Breast epithelium (tissue), 4 donors: ENCODE measurements at places on chromosomes 4 and X. TPM values are rescaled to one million over a fixed set of nuclear protein-coding genes. Genes with fewer than 3 reads are reported as not detected.

The JCHAIN gene
- 700 TPM for total RNA-seq

The NEXMIF gene
- total RNA-seq: 0.64 TPM

The SOWAHB gene
- total RNA-seq: not detected

The IL13RA2 gene
- total RNA-seq: not detected

- H3K4me3 ChIP-seq: no peak overlapping the region
- no peak overlapping the region for H3K27ac ChIP-seq
- H3K36me3 ChIP-seq: no peaks in the 10 kb centered on the region
Observed at GRCh38 chr4:1786544-1787362, 6.3 kb upstream of the FGFR3 start.

- H3K36me3 ChIP-seq: no peaks in the 10 kb centered on the region
- DNase-seq: no peak
- no peaks in the 10 kb centered on the region for H3K27me3 ChIP-seq
- H3K4me3 ChIP-seq: no peak overlapping the region
- H3K27ac ChIP-seq: no peak overlapping the region
Observed at GRCh38 chr4:85058551-85058950, 92.1 kb upstream of the WDFY3 start.

GRCh38 chr4:47837094-47837907 is 566 bp downstream of the CORIN start:
- H3K36me3 ChIP-seq: no peaks in the 10 kb centered on the region
- H3K4me3 ChIP-seq: peak overlapping the region; percentile 42
- H3K27me3 ChIP-seq: no peaks in the 10 kb centered on the region
- no peak overlapping the region for H3K27ac ChIP-seq
- H3K4me1 ChIP-seq: no peaks in the 10 kb centered on the region

- no peaks in the 10 kb centered on the region for H3K4me1 ChIP-seq
- no peaks in the 10 kb centered on the region for H3K36me3 ChIP-seq
- H3K27ac ChIP-seq: peak overlapping the region; percentile 91
- H3K4me3 ChIP-seq: no peak overlapping the region
- no peaks in the 10 kb centered on the region for H3K27me3 ChIP-seq
Observed at GRCh38 chr4:152996672-152997071, 60.5 kb downstream of the FHDC1 start.

DNA sequence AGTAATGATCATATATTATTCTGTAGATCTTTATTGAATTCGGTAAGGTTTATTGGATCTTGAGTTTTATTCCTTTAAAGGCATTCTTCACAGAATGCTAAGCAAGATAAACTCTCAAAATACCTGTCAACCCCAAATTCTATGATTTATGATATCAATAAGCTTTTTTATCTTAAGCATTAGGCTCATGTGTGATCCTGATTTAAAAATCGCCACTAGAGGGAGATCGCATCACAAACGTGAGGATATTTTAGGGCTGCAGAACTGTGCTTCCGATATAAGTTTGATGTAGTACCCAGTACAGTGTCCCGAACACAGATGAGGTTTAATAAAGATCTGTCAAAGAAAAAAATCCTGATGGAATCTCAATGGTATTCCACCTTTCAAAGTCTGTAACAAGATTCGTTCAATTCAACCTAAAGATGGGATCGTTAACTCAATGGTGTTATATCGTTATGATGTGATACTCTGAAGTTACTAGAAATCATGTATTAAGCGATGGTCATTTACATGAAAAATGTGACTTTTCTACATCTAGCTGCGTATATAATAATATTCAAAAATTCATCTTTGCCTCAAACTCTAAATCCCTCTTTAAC is 169.0 kb downstream of the CORIN start:
- DNase-seq: no peak
- H3K27ac ChIP-seq: no peak overlapping the region
- no peaks in the 10 kb centered on the region for H3K4me1 ChIP-seq
- no peaks in the 10 kb centered on the region for H3K27me3 ChIP-seq
- no peak overlapping the region for H3K4me3 ChIP-seq

DNA sequence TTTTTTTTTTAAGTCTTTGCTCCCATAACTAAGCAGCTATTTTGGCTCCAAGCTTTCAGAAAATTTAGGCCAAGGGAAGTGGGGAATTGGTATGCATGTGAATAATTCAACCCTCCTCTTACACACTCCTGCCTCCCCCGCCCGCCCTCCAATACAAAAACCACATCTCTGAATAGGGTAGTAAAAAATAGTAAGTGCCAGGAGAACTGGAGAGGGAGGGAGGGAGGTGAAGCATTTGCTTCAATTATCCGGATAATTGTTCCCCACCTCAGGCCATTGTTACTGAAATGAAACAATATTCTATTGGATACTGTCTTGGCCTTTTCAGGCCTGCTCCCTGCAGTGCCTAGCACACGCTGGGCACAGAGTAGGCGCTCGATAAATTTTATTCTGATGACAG is 5.5 kb upstream of the GSX2 start:
- H3K27ac ChIP-seq: no peak overlapping the region
- peaks cover 51% of the 10 kb centered on the region for H3K27me3 ChIP-seq
- H3K36me3 ChIP-seq: no peaks in the 10 kb centered on the region
- DNase-seq: no peak
- no peak overlapping the region for H3K4me3 ChIP-seq

DNA sequence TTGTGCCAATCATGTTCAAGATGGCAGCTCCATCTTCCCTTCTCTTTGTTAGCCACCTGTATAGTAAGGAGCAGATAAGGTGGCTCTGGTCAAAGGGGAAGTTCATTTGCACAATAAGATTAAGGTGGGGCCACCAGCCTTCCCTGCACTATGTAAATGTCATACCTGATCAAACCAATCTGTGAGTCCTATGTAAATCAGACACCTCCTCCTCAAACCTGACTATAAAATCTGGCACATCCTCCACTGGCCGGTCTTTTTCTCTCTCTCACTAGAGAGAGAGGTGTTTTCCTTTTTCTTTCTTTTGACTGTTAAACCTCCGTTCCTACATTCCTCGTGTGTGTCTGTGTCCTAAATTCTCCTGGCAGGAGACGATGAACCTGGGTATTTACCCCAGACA is 572.5 kb upstream of the AADAT start:
- H3K4me1 ChIP-seq: no peaks in the 10 kb centered on the region
- H3K4me3 ChIP-seq: no peak overlapping the region
- no peak overlapping the region for H3K27ac ChIP-seq
- H3K36me3 ChIP-seq: no peaks in the 10 kb centered on the region
- H3K27me3 ChIP-seq: no peaks in the 10 kb centered on the region
- DNase-seq: no peak

GRCh38 chr4:186032259-186032658 is 36.7 kb upstream of the TLR3 start:
- DNase-seq: no peak
- no peak overlapping the region for H3K27ac ChIP-seq
- no peaks in the 10 kb centered on the region for H3K36me3 ChIP-seq
- no peaks in the 10 kb centered on the region for H3K27me3 ChIP-seq
- peaks cover 8% of the 10 kb centered on the region for H3K4me1 ChIP-seq
- no peak overlapping the region for H3K4me3 ChIP-seq

GRCh38 chrX:112614640-112615039 is 65.1 kb downstream of the LHFPL1 start:
- no peak overlapping the region for H3K27ac ChIP-seq
- H3K36me3 ChIP-seq: no peaks in the 10 kb centered on the region
- H3K27me3 ChIP-seq: no peaks in the 10 kb centered on the region
- no peak overlapping the region for H3K4me3 ChIP-seq
- no peaks in the 10 kb centered on the region for H3K4me1 ChIP-seq

DNA sequence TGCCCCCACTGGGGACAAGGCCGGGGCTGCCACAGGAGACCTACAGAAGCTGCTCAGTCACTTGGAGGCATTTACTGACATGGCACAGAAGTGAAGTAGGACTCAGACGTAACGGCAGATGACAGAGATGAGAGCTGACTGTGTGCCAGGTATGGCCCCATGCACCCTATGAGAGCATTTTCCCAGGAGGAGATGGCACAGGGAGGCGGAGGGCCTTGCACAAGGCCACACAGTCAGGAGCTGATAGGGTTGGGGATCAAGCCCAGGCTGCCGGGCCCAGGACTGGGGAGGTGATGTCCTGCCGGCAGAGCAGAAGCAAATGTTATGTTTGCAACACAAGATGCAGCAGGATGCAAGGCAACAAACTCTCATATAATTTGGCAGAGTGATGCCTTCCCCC is 34.1 kb downstream of the NAT8L start:
- H3K27me3 ChIP-seq: no peaks in the 10 kb centered on the region
- no peaks in the 10 kb centered on the region for H3K4me1 ChIP-seq
- no peak overlapping the region for H3K27ac ChIP-seq
- H3K36me3 ChIP-seq: no peaks in the 10 kb centered on the region
- no peak overlapping the region for H3K4me3 ChIP-seq

DNA sequence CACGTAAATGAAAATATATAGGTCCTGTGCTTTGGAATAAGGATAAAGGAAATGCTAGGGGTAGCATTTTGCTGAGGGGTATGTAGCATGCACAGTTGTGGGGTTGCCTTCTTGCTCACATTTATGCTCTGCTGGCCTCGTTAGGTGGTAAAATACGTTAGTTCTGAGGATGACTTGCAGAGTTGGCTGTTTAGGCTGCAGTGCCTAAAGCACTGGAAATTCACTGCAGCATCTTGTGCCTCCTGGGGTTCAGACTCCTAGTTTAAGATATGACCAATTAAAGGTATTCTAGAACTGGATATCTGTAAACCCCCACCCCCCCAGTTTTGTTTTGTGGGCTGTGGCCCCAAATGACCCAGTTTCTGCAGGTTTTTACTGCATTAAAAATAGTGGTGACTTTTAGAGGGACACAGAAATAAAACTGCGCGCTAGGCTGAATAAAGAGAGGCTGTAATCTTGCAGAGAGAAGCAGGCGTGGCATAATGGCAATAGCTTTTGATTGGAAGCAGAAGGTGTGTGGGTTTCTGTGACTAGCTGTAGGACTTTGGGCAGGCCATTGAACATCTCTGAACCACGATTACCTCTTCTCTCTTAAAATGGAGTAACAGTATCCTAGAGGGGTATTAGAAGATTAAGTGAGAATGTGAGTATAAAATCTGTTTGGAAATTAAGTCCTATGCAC is 79.3 kb downstream of the REPS2 start:
- no peaks in the 10 kb centered on the region for H3K4me1 ChIP-seq
- H3K4me3 ChIP-seq: no peak overlapping the region
- H3K36me3 ChIP-seq: no peaks in the 10 kb centered on the region
- no peak overlapping the region for H3K27ac ChIP-seq

DNA sequence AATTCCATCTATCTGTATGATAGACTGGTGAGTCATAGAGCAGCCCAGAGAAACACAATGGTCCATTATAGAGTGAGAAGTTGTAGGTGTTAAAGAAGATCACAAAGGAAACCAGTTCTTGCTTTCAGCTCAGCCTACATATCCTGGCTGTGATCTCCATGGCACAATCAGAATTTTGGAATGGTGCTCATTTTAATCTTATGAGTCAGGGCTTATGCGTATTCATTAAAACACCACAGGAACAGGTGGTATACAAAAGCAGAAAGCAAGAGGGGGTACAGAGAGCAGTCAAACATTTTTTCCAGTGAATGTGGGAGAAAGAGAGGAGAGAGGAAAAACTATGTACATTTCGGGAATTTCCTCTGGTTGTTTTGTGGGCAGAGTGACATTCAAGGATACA is 126.9 kb downstream of the MFAP3L start:
- DNase-seq: no peak
- H3K36me3 ChIP-seq: no peaks in the 10 kb centered on the region
- H3K4me3 ChIP-seq: no peak overlapping the region
- no peak overlapping the region for H3K27ac ChIP-seq

DNA sequence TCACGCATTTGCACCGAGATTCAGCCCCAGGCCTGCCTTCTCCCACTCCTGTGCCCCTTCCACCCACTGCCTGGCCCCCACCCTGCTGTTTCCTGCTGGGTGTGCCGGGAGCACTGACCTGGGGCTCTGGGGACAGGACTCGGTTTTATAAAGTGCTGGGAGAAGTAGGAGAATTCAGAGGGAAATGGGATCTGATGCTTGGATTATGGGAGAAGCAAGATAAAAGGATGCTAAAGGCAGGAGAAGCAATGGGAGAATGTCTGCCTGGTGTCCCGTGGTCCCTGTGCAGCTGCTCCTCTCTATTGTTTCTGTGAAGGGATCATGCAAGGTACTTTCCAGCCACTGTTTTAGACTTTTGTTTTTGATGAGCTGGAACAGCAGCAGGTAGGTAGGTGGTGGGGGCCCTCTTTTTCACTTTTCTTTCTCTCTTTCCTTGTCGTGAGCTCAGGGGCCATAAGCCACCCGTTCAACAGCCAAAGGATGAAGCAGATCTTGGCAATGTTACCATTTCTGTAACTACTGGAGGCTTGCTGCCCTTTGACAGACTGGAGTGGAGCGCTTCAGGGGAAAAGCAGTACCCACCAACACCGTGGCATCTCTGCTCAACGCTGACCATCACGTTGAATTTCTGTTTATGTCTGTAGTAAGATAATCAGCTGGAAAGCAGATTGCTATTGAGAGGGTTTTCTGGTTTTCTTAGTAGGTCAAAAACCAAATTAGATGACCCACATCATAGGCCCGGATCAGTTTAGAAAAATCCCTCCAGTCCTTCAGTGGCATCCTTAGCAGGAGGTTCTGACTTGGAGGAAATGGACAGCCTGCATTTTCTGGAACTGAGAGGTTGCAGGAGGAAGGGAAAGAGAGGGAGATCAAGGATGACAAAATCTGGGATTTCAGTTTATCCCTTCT is 63.8 kb upstream of the ENPP6 start:
- H3K4me1 ChIP-seq: no peaks in the 10 kb centered on the region
- no peak overlapping the region for H3K4me3 ChIP-seq
- no peak for DNase-seq
- H3K27me3 ChIP-seq: no peaks in the 10 kb centered on the region
- H3K27ac ChIP-seq: no peak overlapping the region
- H3K36me3 ChIP-seq: no peaks in the 10 kb centered on the region
